ENCODE measurements at places on chromosomes 1 and 21.

DNA sequence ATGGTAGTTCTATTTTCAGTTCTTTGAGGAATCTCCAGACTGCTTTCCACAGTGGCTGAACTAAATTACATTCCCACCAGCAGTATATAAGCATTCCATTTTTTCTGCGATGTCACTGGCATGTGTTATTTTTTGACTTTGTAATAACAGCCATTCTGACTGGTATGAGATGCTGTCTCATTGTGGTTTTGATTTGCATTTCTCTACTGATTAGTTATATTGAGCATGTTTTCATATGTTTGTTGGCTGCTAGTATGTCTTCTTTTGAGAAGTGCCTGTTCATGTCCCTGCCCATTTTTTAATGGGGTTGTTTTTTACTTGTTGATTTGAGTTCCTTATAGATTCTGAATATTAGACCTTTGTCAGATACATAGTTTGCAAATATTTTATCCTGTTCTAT is 87.9 kb downstream of the RPS6KC1 start:
- DNase-seq = no peak

DNA sequence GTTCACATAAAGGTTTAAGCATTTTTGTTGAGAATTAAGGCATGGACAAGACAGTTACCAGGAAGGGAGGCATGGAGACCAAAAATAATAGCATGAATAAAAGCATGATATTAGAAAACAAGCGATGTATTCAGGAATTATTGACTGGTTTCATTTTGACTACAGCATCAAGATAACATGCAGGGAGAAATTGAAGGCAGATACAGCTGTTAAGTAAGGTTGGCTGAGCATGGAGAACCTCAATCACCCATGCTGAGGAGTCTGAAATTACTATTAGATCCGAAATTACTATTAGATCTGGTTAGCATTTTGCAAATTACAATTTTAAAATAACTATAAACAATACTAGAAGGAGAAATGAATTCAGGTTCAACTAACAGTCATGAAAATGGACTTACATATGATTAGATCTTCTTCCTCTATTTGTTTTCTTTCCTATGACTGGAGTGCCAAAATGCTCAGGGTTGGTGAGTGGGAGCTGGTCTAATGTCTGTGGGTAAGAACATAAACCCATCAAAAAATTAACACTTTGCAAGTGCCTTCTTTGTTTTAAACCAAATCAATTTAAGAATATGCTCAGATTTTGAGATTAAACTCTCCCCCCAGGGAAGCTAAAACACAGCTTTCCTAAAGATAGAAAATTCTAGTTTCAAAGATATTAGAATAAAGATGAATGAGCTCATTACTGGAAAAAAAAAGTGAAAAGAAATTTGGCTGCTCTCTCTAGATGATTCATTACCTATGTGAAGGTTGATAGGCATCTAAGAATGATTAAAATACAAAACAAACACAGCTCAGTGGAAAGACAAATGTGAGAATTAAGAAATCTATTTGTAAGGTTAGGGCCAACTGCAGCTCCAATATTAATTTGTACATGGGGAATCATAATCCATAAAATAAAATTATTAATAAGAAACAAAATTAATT is 81.7 kb downstream of the ARID4B start:
- DNase-seq = no peak

GRCh38 chr1:153192697-153193096 is 10.5 kb upstream of the LELP1 start:
- no peak for DNase-seq

DNA sequence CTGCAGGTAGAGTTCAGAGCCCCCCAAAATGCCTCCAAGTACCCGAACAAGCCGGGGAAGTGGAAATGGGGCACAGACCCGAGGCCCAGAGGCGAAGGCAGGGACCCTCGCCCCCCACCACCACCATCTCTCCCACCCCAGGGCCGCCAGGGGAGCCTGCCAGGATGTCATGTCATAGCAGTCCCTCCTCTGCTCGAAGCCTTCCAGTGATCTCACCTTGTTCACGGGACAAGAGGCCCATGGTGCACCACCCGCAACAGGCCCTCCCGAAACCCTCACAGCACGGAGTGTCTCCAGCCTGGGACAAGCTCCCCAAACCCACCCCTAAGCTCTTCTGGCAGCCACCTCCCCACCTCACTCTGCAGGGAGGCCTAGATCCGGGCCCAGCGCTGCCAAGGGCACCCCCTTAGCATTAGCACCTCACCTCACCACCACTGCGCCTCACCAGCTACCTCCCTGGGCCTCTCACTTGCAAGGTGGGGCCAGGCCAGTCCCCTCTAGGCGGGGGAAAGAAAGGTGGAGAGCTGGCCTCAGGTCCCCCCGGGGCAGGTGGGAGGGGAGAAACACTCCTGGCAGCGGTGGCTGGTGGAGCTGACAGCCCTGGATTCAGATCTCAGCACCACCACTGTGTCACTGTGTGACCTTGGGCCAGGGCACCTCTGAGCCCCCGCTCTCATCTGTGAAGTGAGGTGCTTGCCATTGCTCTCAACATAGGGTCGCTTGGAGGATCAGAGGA is 13.3 kb downstream of the CHD5 start:
- DNase-seq = no peak

DNA sequence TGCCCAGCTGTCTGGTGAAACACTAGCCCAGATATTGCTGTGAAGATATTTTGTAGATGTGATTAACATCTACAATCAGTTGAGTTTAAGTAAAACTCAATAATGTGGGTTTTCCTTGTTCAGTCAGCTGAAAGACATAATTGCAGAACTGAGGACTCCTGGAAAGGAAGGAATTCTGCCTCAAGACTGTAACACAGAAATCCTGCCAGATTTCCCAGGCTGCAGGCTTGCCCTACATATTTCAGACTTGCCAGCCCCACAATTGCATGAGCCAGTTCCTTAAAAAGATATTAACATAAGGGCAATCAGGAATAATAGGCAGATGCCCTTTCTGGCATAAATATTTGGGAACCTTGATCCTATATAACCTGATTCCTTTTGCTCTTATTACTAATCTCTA is 14.2 kb upstream of the NIBAN1 start:
- DNase-seq = no peak

GRCh38 chr1:28328228-28328648 is 602 bp upstream of the MED18 start:
- DNase-seq = no peak

DNA sequence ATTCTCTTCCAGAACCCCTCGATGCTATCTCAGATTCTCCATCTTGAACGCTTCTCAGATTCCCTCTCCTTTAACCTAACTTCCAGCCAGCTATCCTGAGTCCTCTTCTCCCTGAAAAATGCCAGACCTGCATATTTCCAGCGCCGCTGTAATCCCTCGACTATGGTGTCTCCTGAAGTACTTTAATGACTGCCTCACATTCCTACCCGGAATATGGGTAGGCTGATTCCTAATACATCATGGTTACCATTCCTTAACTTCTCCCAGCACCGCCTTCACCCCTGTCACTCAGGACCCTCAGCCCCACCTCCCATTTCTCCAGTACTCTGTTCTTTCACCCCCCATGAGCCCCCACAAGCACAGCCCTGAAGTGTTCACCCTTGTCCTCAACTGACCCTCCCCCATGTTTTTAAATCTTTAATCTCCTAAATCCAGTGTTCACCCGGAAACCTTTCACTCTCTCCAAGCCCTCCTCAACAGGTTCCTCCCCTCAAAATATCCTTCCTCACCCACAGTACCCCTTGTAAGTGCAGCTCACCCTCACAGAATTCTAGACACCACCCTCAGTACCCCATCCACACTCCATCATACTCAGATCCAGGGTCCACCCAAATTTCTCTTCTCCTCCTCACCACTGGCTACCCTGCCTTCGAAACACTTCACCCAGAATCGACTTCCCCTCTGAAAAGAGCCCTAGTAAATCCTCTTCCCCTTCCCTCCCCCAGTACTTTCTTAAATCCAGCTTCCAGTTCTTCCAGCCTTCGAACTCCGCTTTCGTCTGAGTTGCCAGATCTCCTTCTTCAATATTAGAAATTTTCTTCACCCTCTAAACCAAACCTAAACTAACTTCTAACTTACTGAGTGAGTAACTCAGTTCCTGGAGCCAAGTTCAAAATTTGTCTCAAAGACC is 922 bp downstream of the CPT2 start:
- DNase-seq = no peak

DNA sequence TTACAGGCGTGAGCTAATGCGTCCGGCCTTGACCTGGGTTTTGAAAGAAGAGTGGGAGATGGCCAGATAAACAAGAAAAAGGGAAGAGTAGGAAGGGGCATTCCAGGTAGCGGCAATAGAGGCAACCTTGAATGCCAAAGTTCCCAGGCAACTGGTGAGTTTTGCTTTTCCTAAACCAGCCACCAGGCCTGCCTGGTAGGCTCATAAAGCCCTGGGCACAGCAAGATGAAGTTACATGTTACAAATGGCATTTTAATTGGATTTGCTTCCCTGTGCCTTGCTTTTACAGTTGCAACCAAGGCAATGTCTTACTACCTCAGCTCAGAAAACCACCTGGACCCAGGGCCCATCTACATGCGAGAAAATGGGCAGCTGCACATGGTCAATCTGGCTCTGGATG is 5.5 kb downstream of the LRRC42 start:
- DNase-seq = no peak

- no peak for DNase-seq
Observed at GRCh38 chr1:76782809-76783208, 84.5 kb upstream of the ST6GALNAC5 start.

DNA sequence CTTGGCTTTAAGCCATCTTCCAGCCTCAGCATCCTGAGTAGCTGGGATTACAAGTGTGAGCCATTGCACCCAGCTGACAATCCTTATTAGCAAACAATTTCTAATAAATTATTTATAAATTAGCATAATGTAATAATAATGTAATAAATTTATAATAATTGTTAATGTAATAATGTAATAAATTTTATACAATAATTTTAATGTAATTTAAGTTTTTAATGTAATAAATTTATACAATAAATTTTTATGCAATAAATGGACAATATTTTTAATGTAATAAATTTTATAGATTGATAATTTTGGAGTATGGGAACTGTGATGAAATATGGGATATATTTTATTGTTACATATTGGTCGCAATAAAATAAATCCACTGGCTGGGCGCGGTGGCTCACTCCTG is 1457.5 kb downstream of the KCNT2 start:
- DNase-seq = no peak

- no peak for DNase-seq
Observed at GRCh38 chr1:106681939-106682522, 374.4 kb upstream of the PRMT6 start.

- DNase-seq = no peak
Observed at GRCh38 chr1:19365721-19366120, 53.6 kb downstream of the SLC66A1 start.

DNA sequence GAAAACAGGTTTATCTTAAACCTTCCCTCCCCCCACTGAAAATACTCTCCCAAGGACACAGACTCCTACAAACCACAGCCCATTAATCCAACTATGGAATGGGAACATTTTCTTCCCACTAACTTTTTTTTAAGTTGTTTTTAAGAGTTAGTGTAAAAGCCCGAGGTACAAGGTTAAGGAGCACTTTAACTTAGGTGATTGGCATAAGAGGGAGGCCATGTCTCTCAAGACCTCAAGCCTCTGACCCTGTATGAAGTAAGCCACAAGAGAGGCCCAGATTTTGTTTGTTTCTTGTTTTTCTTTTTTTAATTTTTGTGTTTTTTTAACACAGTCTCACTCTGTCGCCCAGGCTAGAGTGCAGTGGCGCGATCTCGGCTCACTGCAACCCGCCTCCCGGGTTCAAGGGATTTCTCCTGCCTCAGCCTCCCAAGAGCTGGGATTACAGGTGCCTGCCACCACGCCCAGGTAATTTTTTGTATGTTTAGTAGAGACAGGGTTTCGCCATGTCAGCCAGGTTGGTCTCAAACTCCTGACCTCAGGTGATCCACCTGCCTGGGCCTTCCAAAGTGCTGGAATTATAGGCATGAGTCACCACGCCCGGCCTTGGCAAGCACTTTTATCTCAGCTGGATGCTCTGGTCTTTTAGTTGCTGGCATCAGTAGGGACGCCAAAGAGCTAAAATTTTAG is 14.4 kb downstream of the ARMH1 start:
- no peak for DNase-seq

DNA sequence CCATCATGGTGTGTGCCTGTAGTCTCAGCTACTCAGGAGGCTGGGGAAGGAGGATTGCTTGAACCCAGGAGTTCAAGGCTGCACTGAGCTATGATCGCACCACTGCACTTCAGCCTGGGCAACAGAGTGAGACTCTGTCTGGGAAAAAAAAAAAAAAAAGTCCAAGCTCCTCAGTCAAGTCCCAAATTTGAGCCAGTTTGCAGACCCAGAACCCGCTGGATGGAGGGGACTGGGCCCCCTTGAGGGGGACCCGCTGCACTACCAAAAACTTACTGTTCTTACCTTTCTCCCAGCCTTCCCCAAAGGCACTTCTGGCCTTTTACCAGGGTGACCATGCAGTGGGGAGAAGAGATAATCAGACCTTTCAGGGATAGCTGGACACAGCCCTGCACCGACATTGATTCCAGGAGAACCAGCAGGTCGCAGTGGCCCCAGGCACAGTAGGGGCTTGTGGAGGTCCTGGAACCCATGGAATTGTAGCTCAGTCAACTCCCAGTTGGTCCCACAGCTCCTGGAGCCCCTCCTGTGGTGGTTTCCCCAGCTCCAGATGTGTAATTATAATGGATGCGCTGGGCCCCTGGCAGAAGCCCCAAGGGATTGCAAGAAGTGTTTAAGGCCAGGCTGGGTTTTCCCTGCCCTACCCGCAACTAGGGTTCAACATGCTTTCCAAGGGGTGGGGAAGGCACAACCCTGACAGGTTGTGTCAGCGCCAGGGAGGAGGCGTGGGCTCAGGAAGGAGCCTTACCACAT is 4.1 kb upstream of the WNT9A start:
- DNase-seq = no peak

- no peak for DNase-seq
Observed at GRCh38 chr1:87449348-87449963, 120.8 kb downstream of the LMO4 start.

- DNase-seq = no peak
Observed at GRCh38 chr1:231628207-231628876, 1.8 kb downstream of the DISC1 start.

DNA sequence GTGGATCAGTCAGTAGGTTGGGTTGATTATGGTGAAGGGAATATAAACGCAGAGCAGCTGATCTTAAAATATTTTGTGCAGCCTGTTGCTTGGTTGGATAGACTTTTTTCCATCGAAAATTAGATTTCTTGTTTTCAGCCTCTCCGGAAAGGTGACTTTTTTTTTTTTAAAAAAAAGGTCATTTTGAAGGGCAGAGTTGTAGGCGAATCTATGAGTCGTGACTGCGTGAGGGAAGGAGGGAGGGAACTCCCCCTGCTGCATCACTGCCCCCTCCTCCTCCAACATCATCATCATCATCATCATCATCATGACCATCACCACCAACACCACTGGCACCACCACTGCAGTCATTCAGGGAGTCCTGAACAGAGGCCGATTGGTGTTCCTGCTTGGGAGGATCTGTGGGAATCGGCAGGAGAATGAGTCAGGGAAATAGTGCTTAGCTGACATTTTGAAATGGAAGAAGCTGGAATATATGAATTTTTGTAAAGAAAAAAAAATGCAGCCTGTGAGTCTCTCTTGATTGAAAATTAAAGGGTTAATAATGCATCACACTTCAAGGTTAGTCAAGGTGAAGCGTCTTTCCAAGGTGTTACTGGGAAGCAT is 1.2 kb downstream of the ATP1B1 start:
- no peak for DNase-seq

All from cortex of kidney (tissue), 1 donor.